ENCODE measurements at places on chromosomes 12 and 14.

GRCh38 chr12:128771681-128772080 lies 52.1 kb downstream of the SLC15A4 start:
- peak; percentile 38 for DNase-seq

DNA sequence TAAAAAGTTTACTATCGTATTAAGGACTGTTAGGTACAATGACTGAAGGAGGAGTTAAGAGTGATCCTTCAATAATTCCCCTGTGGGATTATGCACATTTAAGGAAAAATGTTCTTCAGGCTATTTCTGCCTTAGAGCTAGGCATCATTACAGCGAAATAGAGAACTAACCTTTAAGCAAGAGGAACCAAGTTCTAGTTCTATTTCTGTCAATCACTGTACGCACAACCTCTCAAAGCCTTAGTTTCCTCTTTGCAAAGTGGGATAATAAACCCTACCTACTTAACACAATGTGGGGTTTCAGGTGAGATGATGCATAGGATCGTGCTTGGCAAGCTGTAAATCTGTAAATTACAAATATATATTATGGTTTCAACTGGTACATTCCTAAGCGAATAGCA lies 15.4 kb downstream of the NTF3 start:
- DNase-seq, result no peak

GRCh38 chr12:25962932-25963525 lies 4.5 kb downstream of the RASSF8 start:
- DNase-seq, result no peak

DNA sequence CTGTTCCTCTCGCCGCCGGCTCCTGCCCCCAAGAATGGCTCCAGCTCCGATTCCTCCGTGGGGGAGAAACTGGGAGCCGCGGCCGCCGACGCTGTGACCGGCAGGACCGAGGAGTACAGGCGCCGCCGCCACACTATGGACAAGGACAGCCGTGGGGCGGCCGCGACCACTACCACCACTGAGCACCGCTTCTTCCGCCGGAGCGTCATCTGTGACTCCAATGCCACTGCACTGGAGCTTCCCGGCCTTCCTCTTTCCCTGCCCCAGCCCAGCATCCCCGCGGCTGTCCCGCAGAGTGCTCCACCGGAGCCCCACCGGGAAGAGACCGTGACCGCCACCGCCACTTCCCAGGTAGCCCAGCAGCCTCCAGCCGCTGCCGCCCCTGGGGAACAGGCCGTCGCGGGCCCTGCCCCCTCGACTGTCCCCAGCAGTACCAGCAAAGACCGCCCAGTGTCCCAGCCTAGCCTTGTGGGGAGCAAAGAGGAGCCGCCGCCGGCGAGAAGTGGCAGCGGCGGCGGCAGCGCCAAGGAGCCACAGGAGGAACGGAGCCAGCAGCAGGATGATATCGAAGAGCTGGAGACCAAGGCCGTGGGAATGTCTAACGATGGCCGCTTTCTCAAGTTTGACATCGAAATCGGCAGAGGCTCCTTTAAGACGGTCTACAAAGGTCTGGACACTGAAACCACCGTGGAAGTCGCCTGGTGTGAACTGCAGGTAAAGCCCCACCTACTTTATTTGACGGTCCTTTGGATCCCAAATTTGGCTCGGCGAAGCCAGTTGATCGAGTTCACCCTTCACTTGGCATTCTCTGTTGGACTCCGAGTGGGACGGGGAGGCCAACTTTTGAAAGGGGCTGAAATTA lies 1.5 kb downstream of the WNK1 start:
- no peak for DNase-seq

GRCh38 chr12:44193281-44193680 lies 357.4 kb downstream of the TMEM117 start:
- no peak for DNase-seq

DNA sequence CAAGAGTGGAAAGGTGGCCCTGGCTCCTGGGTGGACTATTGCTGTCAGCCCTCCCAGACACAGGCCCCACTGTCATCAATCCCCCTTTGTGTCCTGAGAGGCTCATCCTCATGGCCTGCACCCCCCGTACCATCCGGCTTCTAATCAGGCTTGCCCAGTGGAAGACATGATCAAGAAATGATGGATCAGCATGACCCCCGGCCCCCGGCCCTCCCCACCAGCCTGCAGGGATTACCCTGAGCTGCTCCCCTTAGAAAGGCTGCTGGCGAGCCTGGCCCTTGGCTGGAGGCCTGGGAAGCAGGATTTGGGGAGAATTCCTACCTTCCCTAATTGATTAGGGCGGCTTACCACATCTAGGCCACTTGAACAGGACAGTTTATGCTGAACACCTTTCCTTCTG lies 171.2 kb downstream of the PIWIL1 start:
- DNase-seq, result no peak

GRCh38 chr12:115109863-115110262 lies 425.9 kb upstream of the TBX3 start:
- no peak for DNase-seq

DNA sequence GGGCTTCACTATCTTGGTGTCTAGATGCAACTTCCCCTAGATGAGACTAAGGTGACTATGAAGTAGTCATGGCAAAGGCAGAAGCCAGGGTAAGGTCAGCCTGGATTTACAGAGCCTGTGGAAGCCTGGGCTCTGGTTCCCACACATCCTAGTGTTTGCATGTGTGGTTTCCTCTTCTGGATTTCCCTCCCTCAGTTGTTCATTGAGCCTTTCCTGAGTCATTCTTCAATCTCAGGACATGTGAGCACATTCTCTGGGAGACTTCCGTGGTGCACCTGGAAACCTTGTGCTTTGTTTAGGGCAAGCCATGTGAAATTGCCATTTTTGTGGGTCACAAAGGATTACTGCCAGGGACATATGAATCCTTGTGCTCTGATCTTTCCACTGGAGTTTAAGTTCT lies 236.6 kb downstream of the C12orf75 start:
- no peak for DNase-seq

DNA sequence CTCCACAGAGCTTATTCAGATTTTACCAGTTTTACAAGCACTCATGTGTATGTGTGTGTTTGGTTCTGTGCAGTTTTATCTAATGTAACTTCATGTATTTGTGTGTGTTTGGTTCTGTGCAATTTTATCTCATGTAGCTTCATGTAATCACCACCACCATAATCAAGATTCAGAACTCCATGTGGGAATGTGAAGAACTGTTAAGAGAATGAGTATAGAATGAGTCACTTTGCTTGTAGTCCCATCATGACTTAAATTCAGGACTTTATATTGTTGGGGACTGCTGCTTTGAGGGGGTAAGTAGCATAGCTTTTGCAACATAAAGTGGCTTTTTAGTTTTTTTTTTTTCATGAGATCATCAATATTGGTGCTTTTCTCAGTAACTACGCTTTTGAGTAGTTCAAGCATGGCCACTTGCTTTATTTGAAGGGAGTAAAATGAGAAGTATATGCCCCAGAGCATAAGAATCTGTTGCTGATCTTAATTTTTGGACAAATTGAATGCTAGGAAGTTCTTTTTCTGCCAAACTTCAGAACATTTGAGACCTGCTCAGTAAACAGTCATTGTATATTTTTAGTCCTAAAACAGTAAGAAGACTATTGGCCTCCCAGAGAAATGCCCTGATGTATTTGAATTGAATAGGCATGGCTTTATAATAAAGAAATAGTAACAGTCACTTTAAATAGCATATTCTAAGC lies 28.8 kb downstream of the PROX2 start:
- peak; percentile 76 for DNase-seq

DNA sequence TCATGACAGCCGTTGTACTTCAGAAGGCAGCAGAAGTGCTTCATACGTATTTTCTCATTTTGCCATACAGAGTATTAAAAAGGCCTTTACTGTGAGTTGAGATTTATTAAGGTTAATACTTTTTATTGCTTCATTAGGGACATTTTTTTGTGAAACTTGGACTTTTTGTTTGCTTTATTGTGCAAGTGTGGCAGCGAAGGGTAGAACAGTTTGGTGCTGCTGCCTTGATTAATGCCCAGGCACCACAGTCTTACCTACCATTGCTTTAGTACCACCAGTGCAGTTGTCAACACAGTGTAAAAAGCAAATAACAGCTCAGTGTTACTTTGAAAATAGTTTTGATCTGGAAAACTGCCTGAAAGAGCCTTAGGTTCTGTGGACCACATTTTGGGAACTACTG lies 147.4 kb downstream of the PCNX1 start:
- no peak for DNase-seq

DNA sequence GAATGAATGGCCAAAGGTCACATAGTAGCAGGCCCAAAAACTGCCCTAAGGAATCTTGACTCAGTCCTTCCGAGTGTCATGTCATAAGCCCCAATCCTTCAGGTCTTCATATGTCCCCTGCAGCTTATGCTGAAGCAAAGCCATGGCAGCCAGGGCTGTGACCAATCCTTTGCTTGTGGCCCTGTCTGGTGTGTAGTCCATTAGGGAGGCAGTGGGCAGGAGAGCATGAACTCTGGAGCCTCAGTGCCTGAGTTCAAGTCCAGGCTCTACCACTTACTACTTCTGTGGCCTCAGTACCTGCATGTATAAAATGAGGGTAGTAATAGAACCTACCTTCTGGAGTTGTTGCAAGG lies 20.3 kb downstream of the PLEKHG3 start:
- DNase-seq, result no peak

GRCh38 chr14:99603471-99604277 lies at the start of gene CCDC85C:
Gene CCDC85C (minus strand): TSS chr14:99604207. CDS start chr14:99603959, 248 bp downstream.
- peak; percentile 37 for DNase-seq

DNA sequence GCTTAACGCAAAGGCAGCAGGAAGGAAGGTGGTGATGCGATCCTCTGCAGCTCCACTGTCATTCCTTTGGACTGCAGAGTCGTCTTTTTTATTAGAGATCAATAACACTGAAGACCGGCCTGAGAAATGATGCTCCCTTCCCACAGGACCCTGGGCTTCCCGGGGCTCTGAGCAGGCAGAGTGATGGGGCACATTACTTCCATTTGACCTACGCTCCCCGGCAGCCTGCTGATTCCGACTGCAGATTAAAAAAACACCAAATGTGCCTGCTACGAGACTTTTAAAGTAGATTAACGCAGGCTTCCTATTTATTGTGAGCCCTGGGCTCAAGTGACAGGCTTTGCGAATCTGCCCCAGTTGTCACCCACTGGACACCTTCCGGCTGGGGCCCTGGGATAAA lies 37.5 kb downstream of the KCNA1 start:
- DNase-seq, result no peak

DNA sequence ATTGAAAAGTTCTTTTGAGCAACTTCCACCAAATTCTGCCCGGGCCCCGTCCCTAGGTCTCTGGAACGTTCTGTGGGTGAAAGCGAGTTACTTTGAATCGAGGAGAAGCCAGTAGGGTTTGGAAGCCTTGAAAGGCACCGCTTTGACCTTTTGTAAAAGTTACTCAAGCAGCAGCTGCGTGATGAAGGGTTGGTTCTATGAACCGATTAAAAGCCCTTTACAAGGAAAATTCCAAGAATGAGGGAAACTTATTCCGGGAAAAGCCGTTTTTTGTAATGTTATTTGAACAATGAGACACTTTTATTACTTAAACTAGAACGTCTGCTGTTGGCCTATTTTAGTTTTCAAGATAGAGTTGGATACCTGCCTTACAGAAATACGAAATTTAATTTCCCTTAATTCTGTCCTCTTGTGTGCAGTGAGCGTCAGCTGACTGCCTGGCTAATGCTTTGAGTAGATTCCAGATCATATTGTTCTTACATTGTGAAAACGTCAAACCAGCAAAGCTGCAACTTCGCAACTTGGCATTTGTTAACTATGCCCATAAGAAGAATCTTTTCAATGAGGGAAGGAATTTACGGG lies 906 bp downstream of the LARP4 start:
- DNase-seq, result peak; percentile 26

DNA sequence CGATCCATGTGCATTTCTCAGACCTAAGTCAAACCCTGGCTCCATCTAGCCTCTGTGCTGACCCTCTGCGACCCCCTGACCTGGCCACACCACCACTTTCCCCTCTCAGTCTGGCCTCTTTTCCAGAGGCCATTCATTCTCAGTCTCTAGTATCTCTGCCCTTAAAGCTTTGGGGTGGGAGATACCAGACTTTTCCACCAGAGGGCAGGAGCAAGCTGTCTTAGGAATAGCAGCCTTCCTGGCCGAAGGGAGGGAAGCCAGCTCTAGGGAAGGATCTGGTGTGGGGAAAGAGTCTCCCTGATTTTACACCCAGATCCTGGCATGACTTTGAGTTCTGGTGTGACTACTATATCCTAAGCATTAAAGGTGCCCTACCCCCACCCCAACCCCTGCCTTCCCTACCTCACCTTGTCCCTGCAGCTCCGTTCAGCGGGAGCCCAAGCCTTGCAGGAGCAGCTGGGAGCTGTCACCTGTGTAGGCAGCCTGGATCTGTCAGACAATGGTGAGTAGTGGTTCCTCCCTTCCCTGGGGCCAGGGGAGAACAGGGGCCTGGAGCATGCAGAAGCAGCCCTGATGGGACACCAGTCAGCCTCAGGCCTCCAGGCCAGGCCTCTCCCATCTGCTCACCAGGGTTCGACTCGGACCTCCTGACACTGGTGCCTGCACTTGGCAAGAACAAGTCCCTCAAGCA lies 6.6 kb downstream of the CARMIL3 start:
- peak; percentile 67 for DNase-seq

DNA sequence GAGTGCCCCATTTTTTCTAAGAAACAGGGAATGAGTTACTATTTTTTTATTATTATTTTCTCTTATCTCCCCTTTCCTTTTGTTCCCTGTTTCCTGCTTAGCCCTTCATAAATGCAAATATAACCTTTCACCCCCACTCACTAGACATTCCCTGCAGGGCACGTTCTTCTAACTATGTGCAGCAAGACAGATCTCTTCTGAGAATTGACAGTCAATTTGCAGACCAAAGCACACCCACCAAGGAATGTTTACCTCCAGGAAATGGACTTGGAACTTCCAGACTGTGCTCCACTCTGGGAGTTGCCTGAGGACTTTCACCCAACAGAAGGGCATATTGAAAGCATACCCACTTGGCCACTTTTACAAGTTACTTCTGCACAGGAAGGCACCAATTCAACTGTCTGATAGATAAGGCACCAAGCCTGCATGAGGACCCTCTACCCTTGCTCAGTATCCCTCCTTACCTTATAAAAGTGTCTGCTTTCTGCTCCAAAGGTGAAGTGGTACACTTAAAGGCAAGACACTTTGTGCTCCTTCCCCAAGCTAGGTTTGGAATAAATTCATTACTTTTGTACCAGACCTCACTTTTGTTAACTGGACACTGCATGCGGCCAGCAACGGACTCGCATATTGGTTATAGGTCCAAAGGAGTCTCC lies 6.5 kb downstream of the TAS2R19 start:
- DNase-seq, result no peak

DNA sequence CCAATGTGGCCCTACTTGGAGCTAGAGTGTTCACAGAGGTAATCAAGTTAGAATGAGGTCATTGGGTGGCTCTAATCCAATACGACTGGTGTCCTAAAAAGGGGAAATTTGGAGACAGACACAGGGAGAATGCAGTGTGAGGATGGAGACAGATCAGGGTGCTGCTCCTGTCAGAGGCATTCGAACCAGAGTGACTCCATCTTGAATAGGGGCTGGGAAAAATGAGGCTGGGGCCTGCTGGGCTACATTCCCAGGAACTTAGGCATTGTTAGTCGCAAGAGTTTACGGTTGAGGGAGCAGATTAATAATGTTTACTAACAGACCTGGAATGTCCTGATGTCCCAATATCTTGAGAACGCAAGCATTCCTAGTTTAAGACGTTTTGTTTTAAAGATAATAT lies 20.2 kb downstream of the TNFAIP2 start:
- DNase-seq, result no peak

GRCh38 chr14:74936731-74937130 lies 13.7 kb upstream of the RPS6KL1 start:
- no peak for DNase-seq
